Activated CD4-positive, alpha-beta T cell treated with anti-CD3 and anti-CD28 coated beads, Interleukin-2, amount 10 ng/mL, durations not matched to agents 24 days and 14 days (primary cell): ENCODE measurements at places on chromosomes 16 and 17. TPM values are rescaled to one million over a fixed set of nuclear protein-coding genes. Genes with fewer than 3 reads are reported as not detected.

CHAD gene
- not detected in 2 replicates for total RNA-seq

KRTAP9-8 gene
- not detected in 2 replicates for total RNA-seq

ZNF469 gene
- total RNA-seq = 0.57 and 0.63 TPM in 2 replicates

GRCh38 chr17:19945009-19945626, 32.5 kb downstream of the AKAP10 start:
- no peak for DNase-seq

- DNase-seq = no peak
These were observed 2.7 kb upstream of the CDH11 start for GRCh38 chr16:65124596-65124995.

DNA sequence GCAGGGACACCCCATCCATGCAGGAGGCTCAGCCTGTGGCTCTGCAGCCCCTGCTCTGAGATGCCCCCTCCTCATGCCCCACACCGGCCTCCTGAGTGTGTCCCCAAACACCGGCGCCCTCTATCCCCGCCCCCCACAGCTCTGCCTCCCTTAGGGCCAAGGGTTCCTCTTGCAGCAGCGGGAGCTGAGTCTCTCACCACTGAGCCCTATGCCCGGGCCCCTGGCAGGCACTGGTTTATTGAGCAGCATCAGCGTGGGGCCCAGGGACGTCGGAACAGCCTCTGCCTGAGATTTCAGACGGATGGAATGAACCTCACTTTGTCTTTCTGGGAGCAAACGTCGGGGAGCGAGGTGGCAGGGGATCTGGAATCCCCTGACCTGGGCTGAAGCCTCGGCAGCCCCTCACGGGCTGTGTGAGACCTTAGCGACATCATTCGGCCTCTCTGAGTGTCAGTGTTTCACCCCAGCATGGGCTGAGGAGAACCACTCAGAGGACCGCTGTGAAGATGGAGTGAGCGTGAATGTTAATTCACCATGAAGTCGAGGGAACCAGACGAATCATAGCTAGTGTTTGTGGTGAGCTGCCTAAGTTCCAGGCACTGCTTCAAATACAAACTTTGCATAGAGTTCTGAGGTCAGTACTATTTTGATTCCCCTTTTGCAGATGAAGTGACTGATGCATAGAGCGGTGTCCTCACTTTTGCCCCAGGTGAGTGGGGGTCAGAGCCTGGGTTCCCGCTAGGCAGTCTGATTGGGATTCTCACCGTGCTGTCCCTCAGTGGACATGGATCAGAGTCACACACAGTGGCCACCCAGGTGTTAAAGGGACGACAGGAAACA, 5.3 kb upstream of the C16orf74 start:
- no peak for DNase-seq

DNA sequence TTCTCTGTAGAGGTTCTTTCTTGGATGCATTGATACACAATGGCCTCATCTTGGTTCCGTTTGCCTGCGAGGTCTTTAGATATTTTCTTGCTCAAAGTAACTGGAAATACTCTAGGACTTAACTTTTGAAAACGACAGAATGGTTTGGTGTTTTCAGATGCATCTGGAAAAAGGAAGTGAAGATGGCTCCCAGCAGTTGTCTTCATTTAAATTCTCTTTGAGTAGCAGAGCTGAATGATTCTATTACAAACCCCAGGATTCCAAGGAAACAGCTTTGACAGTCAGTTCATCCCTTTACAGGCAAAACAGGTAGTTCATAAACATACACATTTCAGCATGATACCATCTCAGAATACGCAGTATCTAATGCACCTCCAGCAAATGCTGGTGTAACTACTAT, 54.8 kb downstream of the PSMD12 start:
- no peak for DNase-seq

- peak; percentile 53 for DNase-seq
These were observed 8.1 kb downstream of the C1QL1 start for GRCh38 chr17:44959821-44960531.

GRCh38 chr16:60907645-60908044, 1128.6 kb downstream of the CDH8 start:
- no peak for DNase-seq

- DNase-seq = no peak
These were observed 4.7 kb downstream of the SALL1 start for GRCh38 chr16:51146256-51146924.

GRCh38 chr17:51120357-51120738, 320 bp downstream of the SPAG9 start:
- DNase-seq = no peak

DNA sequence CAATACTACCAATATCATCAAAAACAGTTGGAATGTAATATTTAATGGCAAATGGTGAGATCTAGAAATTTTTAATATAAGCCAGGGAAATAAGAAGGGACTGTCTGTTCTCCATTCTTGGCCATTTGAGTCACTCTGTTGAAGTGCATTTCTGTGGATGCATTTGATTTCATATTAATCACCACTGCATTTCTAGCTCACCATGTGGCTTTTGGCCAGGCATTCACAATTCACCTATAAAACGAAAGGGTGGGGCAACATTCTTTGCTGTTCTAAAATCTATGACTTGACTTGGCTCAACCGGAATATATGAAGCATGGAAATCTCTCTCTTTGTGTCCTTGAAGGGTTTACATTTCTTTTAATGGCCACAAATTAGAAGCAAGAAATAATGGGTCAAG, 483.0 kb downstream of the SLC39A11 start:
- DNase-seq = no peak

DNA sequence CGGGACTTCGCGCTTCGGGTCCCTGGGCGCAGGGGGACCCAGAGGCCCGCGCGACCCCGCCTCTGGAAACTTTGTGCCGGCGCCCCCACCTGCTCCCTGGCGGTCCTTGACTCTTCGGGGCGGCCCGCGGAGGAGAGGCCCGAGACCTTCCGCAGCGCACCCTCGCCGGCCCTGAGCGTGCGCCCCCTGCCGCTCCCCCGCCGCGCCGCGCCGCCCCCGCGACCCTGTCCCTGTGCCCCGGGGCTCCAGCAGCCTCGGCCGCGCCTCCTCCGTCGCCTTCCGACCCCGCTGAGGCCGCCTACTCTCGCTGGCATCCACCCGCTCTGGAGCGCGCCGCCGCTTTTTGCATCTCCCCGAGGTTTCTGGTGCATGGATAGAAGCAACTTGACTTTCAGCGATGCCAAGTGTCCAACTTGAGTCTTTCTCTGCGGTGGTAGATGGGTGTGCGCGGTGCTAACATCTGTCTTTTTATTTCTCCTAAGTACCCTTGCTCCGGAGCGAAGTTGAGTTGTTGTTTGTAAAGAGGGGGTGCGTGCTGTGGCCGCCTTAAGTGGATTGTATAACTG, 414 bp downstream of the DUSP14 start:
- peak; percentile 92 for DNase-seq

- no peak for DNase-seq
These were observed 734 bp downstream of the ARHGDIG start for GRCh38 chr16:280991-281659.
